ENCODE measurements at places on chromosomes 13 and 19.

GRCh38 chr13:87810920-87811344, 139.8 kb downstream of the SLITRK5 start:
- DNase-seq, result no peak

DNA sequence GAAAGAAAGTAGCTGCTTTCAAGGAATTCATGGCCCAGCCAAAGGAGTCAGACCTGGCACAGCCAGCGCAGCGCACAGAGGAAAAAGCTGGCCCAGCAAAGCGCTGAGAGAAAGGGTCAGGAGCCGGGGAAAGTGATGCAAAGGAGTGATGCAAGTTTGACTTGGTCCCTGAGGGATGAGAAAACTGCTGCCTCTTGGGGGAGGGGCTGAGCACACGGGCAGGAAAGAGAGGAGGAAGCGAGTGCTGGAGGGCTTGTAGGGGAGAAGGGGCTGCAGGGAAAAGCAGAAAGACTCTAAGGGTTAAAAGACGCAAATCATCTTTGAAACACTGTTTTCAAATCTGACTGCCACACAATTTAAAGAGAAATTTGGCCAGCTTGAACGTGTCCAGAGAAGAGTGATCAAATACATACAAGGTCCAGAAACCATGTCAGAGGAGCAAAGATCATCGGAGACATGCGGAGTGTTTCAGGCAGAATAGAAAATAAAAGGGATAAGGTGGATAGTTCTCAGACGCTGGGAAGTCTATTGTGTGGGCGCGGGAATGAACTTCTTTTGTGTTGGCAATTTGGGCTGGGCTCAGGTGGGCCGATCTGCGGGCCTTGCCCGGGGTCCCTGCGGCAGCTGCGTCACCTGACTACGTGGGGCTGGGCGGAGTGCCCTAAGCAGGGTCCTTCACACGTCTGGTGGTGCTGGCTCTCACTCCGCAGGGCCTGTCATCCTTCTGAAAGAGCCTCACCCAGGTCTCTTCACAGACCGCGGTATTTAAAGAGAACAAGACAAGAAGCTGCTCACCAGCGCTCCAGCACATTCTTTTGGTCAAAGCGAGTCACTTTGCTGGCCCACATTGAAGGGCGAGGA, 18.1 kb downstream of the N4BP2L1 start:
- DNase-seq, result no peak

GRCh38 chr19:41426952-41427646, at the start of gene B3GNT8:
TSS of gene B3GNT8 (minus strand) at chr19:41427374. CDS start at chr19:41426778, 596 bp downstream.
- DNase-seq, result peak; percentile 73

DNA sequence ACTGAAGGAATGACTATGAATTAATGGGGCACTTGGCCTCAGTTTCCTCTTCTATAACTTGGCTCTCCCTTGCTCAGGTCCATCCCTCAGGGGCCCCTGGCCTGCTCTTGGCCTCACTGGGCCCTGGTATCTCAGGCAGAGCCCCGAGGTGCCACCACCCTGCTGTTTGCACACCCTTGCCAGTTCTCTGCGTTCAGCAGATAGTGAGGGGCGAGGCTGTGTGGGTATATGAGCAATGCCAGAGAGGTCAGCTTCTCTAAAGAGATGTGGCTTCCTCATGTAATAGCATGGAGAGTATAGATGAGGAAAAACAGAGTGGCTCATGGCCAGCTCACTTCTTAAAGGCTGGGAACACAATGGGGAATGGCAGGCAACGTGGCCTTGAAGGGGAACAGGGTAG, 76.1 kb downstream of the CYSLTR2 start:
- DNase-seq, result peak; percentile 94

DNA sequence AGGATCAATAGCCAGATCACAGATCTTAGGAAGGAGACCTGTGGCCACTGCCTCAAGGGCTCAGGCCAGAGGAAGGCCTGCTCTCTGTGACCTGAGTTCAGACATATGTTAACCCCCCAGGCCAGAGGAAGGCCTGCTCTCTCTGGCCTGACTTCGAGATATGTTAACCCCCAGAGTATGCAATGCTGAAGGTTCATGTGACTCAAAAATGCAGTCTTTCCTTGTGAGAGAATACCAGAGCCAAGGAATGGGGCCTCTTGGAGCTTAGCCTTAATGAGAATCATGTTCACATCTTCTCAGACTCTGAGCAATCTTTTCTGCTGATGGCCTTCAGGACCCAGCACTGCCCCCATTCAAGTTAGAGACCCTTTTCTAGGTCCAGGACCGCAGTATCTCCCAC, 36.7 kb downstream of the MBNL2 start:
- DNase-seq, result peak; percentile 42

GRCh38 chr19:53866865-53867224, 838 bp upstream of the MYADM start:
- no peak for DNase-seq

DNA sequence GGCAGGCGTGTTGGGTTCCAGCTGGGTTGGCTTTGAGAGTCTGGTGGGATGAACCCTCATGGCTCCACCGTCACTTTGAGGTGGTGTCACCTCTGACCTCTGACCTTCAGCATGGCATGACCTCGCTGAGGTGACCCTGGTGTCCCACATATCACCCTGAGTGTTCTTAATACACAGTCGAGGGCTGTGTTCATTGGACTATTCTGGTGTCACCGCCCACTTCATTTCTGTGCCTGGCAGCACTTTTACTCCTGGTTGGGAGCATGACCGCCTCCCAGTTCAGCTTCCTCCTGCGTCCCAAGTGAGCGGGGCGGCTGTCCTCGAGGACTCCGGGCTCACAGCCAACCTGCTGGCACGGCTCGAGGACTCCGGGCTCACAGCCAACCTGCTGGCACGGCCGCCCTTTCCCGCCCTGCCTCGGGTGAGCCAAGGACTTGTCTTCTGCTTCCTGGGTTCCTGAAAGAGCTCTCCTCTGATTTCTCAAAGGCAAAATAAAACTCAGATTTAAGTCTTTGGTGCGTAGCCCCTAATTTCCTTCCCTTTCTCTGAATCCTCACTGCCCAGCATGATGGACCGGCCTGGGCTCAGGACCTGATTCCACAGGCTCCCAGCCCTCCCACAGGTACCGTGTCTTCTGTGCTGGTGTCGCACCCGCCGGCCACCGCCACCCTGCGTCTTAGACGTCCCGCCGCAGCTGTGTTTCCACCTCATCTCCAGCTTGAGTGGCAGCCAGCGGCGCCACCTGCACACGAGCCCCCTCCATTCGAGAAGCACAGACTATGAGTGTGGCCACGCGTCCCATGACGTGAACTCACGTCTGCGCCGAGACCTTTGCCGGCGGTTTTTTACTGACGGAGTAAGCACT, 10.4 kb downstream of the ATP4B start:
- peak; percentile 61 for DNase-seq

GRCh38 chr13:33483471-33483870, 197.9 kb upstream of the STARD13 start:
- DNase-seq, result no peak

- DNase-seq, result no peak
These were observed 284.8 kb downstream of the RBM26 start for GRCh38 chr13:79121286-79121685.

- no peak for DNase-seq
These were observed 33.0 kb downstream of the MIPEP start for GRCh38 chr13:23856008-23856750.

GRCh38 chr19:3855320-3855719, 13.5 kb downstream of the ZFR2 start:
- no peak for DNase-seq

GRCh38 chr13:84641491-84641890, 759.2 kb upstream of the SLITRK1 start:
- DNase-seq, result no peak

DNA sequence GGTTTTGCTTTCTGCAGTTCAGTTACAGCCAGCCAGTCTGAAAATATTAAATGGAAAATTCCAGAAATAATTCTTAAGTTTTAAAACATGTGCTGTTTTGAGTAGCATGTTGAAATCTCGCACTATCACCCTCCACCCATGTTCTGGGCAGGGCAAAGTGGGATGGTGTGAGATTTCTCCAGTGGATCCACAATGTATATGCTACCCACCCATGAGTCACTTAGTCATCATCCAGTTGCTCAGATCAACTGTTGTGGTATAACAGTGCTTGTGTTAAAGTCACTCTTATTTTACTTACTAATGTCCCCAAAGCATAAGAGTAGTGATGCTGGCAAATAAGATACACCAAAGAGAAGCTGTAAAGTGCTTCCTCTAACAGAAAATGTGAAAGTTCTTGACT, 56.4 kb downstream of the CYSLTR2 start:
- no peak for DNase-seq

GRCh38 chr19:57002710-57003109, 117.1 kb upstream of the USP29 start:
- DNase-seq, result no peak

DNA sequence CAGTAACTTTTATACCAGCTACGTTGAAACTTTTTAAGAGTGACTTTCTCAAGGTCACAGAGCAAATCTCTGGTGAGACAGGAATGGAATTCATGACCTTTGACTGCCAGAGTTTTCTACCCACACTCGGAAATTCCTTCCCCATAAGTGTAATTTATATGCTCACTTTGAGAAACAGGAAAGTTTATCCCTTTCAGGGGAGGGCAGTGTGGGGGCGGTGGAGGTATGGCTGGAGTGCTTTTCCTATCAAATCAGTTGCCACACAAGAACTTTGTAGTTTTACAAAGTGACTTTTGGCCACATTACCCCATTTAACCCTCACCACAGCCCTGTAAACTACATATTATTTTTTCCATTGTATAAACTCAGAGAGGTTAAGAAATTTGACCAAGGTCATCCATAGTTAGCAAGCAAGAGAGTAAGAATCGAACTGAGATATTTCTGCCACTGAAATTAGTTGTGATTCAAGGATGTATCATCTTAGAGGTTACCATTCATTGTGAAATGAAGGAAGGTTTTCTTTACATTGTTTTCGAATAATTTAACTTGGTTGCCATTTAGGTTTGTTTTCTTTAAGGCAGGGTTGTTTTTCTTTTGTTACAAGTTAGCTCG, 5.9 kb downstream of the KLF12 start:
- DNase-seq, result no peak

DNA sequence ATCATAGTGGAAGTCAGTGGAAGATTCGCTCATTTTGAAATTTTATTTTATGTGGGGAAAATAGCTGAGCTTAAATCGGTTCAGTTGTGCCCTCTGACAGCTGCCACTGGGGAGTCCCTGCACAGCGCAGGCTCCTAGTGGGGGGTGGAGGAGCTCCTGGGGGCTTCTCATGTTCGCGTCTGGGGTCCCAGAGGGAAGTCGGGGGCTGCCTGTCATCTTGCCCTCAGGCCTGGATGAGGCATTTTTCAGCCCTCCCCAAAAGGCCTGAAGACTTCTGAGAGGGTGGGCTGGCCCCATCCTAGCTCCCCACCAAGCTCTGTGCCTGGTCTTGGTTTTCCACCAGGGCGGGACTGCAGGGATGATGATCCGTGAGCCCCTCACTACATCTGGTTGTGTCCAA, 82.1 kb downstream of the CHST8 start:
- no peak for DNase-seq

GRCh38 chr19:38337360-38337653, 1.7 kb downstream of the CATSPERG start:
- no peak for DNase-seq

GRCh38 chr19:33914599-33914998, 117.9 kb downstream of the KCTD15 start:
- DNase-seq, result no peak

- DNase-seq, result no peak
These were observed 5.3 kb downstream of the NECTIN2 start for GRCh38 chr19:44851427-44851826.

DNA sequence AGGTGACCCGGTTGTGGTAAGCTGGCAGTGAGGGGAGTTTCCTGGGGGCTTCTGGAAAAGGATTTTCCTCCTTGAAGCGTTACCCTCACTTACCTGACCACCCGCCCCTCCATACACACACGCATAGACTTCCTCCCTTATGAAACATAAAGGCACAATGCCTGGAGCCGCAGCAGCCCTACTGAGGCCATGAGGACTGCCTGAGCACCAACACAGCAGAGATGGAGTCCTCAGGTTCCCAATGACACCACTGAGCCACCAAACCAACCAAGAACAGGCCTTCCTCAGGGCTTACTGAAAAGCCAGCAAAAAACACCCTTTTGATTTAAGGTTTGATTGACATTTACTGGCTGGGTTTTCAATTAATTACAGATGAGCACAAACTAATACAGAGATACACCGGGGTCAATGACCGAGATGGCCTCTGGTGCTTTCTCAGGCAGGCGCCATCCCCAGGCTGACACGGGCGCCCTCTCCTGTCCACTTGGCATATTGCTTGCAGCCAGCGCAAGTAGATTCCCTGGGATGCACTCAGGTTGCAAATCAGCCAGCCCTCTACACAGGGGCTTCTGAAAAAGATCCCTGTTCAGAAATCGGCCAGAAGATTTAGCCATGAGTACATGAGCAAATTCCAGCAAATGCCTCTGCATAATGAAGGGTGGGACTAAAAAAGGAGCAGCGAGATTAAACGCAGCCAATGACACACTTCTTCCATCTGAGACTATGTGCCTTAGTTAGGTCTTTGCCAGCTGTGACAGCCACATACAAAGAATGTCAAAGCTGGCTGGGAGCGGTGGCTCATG, 14.8 kb downstream of the OPA3 start:
- DNase-seq, result peak; percentile 43

DNA sequence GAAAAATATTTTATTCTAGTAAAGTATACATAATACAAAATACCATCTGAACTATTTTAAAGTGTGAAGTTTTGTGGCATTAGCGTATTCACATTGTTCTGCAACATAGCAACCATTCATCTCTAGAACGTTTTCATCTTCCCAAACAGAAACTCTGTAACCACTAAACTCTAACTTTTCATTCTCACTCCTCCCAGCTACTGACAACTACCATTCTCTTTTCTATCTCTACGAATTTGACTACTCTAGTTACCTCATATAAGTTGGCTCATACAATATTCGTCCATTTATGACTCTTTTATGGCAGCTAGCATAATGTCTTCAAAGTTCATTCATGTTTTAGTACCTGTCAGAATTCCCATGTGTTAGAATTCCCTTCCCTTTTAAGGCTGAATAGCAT, 150.5 kb upstream of the MIR17HG start:
- no peak for DNase-seq

DNA sequence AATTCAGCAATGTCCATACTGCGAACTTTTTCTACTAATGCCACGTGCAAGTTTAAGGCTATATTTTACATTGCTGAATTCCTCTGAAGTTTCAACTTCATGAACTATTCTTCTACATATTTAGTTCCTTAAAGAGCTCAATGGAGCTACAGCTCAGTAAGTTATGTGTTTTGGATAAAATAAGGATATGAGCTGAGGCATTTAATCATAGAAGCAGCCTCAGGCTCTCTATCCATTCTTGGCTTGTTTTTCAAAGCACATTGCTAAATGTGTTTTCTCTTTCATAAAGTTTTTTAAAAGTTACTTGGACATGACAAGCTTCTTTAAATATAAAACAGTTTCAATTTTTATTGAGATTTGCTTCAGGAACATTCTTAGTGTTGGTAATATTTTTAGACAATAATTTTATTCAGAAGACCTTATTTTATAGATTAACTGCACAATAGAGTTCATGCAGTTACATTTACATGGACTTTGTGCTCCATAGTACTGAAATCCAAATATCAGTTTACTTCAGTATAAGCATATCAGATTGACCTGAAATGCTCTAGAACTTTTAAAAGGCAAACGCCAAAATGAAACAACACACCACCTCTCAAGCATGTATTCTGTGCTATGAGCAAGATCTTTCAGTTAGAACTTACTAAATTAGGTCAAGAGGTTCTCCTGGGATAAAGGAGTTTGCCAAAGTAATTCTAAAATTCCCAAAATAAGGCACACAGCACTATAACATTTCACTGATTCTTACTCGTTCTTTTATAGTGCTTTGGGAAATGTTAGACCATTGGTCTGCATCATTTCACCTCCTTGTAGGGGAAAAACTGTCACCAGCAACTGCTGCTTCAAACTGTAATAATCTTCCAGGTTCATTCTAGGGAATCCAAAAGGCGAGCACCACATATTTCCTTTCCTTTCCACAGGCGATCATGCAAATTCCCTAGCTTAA, 275.5 kb downstream of the ENOX1 start:
- DNase-seq, result no peak

GRCh38 chr13:111046590-111047141, 68.4 kb upstream of the ARHGEF7 start:
- no peak for DNase-seq

Data from hematopoietic multipotent progenitor cell treated with erythropoietin and hydrocortisone succinate and interleukin-3 and kit ligand, for 15 days (in vitro differentiated cells).